ENCODE measurements at places on chromosomes 2 and 18.

GRCh38 chr2:85393836-85394235 lies 16.3 kb downstream of the CAPG start:
- DNase-seq: no peak

DNA sequence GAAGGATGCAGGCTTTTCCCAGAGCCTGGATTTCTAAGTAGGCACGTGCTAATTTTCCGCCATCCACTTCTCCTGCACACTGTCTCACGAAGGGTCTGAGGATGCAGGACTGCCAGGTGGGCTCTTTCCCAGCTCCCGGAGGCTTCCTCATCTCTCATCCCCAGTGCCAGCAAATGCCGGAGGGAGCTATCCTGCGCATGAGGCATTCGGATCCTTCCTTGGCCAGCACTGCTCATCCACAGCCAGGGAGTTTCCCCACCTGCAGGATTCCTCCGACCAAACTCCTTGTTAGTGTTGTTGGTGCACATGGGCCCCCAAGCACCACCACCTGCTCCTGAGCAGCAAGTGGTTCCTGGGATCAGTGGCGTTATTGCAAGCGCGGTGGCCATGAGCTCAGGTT lies 5.0 kb downstream of the CNDP1 start:
- DNase-seq: no peak

DNA sequence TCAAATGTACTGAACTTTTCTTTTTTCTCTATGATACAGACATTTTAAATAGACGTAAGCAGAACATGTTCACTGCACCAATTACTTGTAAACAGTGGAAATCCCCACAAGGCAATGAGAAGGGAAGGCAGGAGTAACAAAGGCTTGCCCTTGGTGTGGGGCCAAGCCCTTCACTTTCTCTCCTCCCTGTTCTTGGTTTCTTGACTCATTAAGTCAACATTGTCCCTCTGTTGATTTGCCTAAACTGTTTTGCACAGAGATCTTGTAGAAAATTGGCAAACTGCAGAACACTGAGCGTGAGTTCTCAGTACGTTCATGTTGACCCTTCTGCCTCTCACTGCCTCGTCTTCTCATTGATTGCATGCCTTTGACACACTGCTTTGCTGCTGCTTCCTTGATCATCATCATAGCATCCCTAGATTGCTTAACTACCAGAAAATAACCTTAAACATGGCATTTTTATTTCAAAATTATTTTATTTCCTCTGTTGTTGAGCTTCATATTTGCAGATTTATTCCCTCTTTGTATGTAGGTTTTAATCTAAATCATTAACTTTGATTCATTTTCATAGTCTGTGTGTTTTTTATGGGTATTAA lies 257.7 kb downstream of the PTGR3 start:
- DNase-seq: peak; percentile 16

- DNase-seq: no peak
Observed at GRCh38 chr2:46319711-46320110, 22.5 kb downstream of the EPAS1 start.

GRCh38 chr2:120415728-120416509 lies 70.0 kb downstream of the INHBB start:
- no peak for DNase-seq

- DNase-seq: no peak
Observed at GRCh38 chr2:158599609-158600008, 142.9 kb downstream of the PKP4 start.

DNA sequence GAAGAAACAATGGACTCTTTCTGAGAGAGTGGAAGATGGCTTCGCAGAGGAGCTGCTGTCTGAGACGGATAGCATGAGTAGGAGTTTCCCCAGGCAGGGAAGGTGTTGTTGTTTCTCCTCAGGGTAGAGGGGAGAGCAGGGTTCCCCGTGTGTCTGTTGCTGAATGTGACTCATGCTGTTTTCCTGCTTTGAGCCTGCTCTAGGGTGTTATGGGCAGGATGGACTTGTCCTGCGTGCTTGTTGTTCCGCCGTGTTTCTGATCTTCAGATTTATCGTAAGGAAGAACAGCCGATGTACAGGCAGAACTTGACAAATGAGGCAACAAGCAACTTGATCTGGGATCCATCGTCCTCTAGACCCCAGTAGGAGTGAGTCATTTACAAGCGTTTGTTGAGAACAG lies 19.7 kb upstream of the MYCN start:
- no peak for DNase-seq

DNA sequence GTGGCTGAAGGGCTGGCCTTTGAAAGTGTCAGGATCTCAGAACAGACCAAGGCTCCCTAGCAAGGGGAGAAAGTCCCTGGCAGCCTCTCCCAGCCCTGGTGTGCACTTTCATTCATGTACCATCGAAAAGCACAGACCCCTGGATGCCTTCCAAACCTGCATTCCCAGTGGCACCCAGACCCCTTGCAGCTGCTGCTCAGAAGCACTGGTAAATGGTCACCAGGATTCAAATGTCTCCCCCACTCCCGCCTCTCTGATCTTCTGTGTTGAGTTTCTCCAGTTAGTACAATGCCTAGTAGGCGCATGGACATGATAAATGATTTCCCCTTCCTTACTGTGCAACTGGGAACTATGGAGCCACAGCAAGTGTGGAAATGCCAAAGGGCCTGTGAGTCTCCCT lies 180.0 kb downstream of the GLI2 start:
- DNase-seq: no peak

DNA sequence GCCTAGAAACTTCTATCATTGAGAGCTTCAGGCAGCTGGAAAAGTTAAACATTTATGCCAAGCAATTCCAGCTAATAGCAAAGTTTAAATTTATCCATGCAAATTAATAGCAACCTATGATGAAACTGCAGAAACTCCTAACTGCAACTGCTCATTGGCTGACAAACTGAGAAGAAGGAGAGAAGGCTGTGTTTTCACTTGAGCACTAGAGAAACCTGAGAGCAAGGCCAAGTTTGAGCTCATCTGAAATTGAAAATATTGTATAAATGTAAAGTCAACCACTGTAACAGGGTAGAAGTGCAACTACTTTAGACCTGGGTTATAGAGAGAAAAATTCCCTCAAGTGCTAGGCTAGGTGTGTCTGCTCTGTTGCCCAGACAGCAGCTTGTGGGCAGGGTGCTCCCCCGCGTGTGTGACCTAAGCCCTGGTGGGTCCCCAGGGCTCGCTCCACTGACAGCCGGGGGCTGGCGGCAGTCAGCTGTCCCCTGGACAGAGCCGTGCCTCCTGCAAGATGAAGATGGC lies 50.2 kb downstream of the CABYR start:
- no peak for DNase-seq

GRCh38 chr18:49722477-49722876 lies 90.9 kb downstream of the ACAA2 start:
- no peak for DNase-seq

- no peak for DNase-seq
Observed at GRCh38 chr2:75007819-75008218, 49.4 kb downstream of the POLE4 start.

GRCh38 chr2:188701836-188702235 lies 272.3 kb upstream of the COL3A1 start:
- DNase-seq: no peak

- DNase-seq: no peak
Observed at GRCh38 chr18:70494524-70494923, 205.7 kb downstream of the SOCS6 start.

GRCh38 chr2:160471950-160472349 lies 21.7 kb downstream of the RBMS1 start:
- DNase-seq: peak; percentile 35

Measured in activated T-cell treated with anti-CD3 and anti-CD28 coated beads, Interleukin-2, amount 50 U/mL, for 72 hours (primary cell).